Activated T-helper 17 cell treated with anti-CD3 and anti-CD28 coated beads, Interleukin-2, amount 50 U/mL, for 72 hours (primary cell): ENCODE measurements at places on chromosomes 3 and 15. TPM values are rescaled to one million over a fixed set of nuclear protein-coding genes. Genes with fewer than 3 reads are reported as not detected.

- no peak for ATAC-seq
Observed at GRCh38 chr3:46375814-46376213, 5.1 kb downstream of the CCR5 start.

DNA sequence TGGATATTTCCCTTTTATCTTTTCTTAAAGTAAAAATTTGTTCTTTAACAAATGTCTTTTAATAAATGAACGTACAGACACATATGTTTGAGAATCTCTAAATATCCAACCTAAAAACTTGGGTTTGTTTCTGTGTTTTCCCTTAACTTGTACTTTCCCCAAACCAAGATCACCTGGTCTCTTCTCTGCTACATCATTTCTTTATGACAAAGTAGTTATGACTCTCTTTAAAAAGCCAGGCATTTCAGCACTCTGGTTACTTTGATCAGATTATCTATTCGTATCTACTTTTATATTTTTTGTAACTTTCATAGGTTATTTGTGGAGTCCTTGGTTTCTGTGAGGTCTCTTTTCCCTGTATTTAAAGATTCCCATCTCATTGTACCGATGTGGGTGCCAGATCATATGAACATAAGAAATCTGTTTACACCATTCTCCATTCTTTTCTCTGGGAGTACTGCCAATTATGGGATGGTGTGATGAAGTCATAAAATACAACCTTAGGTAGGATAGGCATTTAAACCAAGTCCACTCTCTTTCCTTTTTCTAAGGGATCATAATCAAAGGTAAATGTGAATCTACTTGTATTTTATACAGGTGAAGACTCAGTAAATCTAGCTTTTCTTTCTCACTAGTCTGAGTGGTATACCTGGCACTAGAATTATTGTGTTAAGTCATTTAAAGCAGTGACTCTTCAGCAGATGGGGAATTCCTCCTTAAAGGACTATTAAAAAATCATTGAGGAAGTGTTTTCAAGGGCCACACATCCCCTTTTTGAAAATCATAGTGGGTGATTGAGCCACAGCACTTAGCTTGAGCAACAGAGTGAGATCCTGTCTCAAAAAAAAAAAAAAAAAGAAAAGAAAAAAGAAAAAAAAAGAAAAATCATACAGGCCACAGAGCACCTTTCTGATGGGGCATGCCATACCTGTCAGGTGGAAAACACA is 12.4 kb upstream of the NFKBIZ start:
- no peak for ATAC-seq

DNA sequence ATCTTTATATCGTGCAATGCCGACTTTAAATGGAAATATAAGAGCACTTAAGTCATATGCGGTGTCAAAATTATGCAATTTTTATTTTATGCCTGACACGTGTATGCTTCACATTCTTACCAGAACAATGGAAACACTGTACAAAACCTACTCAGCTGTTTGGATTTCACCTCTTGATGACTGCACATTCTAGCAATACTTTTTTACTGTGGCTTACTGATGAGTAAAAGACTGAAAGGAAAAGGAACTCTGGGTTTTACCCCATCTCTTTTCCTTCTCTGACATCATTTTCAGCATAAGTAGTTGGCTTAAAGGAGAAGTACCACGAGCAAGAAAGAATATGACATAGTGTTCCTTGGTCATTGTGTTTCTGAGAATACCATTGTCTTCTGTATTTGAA is 142.8 kb downstream of the POLR2M start:
- peak; percentile 39 for ATAC-seq

DNA sequence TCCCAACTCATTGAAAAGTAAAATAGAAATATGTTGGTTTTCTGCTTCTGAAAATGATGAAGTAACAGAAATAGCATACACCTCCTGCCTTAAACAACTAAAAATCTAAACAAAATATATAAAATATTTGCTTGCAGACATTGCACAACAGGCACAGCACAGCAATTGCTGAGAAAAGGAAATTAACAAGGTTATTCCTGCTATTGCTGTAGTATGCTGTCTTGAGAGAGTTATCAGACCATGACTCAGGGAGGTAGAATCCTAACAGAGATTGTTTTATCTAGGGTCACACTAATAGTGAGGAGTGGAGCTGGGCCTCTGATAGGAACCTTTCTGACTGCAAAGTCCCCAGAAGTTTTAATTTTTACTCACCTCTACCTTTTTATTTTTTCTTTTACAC is 72.6 kb downstream of the ZBTB20 start:
- ATAC-seq = no peak

DNA sequence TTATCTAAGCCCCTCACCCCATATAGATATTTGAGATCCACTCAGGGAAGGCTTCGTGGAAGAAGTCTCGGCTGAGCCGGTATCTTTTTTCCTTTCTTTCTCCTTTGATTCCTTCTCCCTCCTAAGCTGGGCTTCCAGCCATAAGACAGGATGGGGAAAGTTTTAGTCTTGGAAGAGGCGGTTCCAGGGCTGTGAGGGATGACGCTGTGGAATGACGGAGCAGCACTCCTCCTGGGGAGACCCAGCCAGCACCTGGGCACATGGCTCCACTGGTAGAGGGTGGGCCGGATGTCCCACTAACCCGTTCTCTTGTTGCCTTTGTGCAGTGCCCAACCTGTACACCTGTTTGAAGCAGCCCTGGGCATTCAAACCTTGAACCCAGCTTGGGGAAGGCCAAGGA is 43.2 kb upstream of the FAM107A start:
- ATAC-seq = no peak

The SLC12A1 gene
- not detected for total RNA-seq

The CHAC1 gene
- total RNA-seq = 2.4 TPM

The SEMA3G gene
- 0.82 TPM for total RNA-seq

The CPEB1 gene
- 0.26 TPM for total RNA-seq

The CILP gene
- 0.05 TPM for total RNA-seq

The PLSCR2 gene
- total RNA-seq = not detected
